ENCODE measurements at places on chromosomes 16 and 17.
A peak's percentile ranks its signal among the peaks of the same experiment; 100 is the strongest.

DNA sequence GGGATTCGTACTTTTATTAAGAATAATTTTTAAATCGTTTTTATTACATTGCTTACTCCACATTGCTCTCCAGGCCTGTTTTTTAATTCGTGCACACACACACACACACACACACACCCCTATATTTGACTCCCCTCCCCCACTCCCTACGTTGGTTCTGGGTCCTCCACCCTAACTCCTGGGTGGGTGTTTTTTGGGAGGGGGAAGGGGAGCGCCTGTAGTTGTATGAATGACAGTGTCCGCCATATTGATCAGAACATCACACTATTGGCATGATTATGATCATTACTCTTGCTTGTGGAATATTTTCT lies 1.3 kb downstream of the GNAO1 start:
- no peak for DNase-seq

- DNase-seq, result peak; percentile 91
Measured at GRCh38 chr17:30376621-30377452, 1.9 kb upstream of the CPD start.

- DNase-seq, result no peak
Measured at GRCh38 chr16:22005746-22006145, 2.2 kb upstream of the MOSMO start.

DNA sequence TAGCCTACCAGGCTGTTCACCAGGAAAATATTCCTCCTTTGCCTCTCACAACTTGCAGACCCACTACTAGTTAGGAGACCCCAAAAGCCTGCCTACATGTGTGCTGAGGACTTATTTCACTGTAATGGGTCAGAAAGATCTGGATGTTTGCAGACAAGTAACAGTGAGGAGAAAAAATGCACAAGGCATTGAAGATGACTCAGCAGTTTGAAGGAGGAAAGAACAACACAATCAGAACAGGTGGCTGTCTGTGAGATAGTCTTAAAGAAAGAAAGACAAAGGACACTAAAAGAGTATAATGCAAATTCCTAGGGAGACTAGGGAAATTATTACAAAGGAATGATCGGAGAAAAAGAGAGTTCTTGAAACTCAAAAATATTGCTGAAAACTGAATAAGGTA lies 69.0 kb downstream of the ANKFN1 start:
- DNase-seq, result peak; percentile 24

GRCh38 chr16:78275420-78275819 lies 176.0 kb downstream of the WWOX start:
- DNase-seq, result no peak

- no peak for DNase-seq
Measured at GRCh38 chr17:20996724-20997615, 45.8 kb downstream of the USP22 start.

DNA sequence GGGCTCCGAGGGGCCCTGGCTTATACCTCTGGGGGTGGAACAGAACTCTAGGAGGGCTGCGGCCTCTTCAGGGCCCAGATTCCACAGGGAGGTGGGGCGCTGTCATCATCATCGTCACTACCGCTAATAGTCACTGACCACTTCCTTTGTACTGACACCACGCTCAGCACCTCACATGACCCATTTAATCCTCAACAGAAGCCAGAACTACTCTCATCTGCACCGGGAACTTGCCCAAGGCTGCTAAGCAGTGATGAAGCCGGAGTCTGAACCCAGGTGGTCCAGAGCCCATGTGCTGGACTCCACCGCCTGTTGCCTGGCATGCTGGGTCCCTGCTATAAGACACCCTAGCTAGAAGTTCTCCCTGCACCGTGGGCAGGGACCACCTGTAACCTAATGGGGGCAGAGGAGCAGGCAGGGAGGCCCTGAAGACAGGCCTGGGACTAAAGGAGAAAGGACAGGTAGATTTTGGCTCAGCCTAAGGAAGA lies 12.0 kb downstream of the UNC13D start:
- DNase-seq, result peak; percentile 91

DNA sequence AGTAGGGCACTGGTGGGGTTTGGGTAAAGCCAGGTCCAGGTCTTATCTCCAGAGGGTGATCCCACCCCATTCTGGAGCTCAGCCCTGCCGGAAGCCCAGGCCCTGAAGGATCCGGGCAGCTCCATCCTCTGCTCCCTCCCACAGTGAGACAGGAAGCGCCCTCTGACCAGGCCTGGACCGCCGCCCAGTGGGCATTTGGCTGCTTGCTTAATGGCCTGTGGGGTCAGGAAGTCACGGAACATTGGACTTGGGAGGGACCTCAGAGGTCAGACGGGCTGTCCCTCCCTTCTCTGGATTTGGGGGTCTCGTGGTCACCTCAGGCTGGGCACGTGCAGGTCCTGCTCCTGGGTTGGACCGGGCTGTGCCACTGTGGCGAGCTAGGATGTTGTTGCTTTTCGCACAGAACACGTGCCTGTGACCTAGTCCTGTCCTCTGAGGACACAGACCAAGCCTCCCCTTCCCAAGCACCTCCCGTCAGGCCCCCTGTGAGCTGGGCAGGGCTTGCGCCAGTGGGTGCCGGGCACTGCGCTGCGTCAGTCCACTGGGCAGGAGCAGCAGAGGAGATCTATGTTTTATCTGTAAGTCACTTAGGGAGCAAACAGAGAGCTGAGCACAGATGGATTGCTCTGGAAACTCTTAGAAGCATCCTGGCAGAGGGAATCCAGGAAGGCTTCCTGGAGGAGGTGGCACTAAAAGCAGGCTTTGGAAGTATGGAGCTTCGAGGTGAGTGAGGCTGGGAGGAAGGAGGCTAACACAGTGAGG lies 49.4 kb upstream of the GSE1 start:
- peak; percentile 47 for DNase-seq

DNA sequence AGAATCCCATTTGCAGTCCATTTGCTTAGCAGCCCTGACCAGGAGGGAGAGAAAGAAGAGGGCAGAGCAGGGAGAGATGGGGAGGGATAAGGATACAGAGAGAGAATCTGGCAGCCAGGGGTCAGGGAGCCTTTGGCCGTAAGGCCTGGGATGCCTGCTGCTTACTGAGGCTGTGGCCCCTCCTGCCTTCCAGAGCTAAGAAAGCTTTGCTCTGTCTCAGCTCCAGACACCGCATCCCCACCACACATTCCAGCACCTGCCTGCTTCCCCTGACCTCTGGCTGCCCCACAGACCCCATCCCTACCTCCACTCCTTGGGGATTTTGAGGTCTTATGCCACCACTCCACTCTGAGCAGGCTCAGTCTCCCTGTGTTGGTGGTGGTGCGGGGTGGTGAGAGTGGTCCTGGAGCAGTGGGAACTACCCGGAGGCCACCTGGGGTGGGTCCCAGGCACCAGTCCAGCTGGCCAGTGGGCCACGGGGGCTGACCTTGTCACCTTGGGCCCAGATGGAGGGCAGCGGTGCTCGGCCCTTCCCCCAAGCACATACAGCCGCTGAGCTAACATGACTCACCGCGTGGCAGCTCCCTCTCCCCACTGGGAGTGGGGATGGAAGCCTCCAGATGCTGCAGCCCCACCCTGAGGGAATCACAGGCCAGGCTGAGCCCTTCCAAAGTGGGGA lies 58.3 kb downstream of the RAI1 start:
- peak; percentile 72 for DNase-seq

GRCh38 chr17:14149751-14150150 lies 80.4 kb downstream of the COX10 start:
- no peak for DNase-seq

DNA sequence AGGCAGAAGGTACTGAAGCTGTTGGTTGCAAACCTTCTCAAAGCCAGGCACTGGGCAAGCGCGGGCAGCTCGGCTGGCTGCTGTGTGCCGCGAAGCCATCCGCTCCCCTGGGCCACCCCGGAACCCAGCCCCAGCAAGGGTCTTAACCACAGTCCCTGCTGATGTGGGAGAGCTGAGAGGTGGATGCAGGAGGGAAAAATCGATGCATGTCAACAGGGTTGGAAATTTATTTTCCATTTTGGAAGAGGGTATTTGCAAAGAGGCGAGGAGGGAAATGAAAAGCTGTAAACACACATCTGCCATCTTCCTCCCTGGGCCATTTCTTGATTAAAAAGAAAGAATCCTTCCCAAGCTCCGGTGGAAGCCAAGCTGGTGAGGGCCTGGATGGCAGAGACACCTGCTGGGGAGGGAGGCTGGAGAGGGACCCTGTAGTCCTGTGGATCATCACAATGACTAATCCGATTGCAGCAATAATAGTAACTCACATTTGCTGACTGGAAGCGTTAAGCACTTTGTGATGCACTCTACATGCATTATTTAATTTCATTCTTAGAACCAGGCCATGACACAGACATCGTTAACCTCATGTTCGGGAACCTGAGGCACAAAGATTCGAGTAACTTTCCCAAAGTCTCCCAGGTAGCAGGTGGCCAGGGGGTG lies 13.9 kb upstream of the TBX2 start:
- peak; percentile 87 for DNase-seq

- no peak for DNase-seq
Measured at GRCh38 chr17:73196500-73196899, 3.6 kb downstream of the COG1 start.

DNA sequence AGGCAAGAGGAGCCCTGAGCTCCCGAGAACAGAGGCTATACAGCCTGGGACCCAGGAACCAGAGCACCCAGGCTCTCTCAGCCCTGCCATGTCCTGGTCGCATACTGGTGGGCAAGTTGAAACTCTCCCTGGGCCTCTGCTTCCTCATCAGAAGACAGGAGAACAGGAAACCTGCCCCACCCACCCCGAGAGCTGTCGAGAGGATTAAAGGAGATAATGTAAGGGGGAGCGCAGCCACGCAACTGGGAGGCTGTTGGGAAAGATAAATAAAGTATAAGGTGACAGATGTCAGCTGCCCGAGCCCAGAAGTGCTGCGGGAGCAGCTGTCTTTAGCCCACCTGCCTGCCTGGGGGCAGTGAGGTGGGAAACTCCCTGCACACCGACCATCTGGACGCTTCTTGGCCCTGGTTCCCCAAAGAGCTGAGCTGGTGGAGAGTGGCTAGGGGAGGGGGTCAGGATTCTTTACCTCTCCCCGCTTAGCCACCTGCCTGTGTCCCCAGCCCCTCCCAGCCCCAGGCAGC lies 6.8 kb downstream of the KIF19 start:
- DNase-seq, result no peak

DNA sequence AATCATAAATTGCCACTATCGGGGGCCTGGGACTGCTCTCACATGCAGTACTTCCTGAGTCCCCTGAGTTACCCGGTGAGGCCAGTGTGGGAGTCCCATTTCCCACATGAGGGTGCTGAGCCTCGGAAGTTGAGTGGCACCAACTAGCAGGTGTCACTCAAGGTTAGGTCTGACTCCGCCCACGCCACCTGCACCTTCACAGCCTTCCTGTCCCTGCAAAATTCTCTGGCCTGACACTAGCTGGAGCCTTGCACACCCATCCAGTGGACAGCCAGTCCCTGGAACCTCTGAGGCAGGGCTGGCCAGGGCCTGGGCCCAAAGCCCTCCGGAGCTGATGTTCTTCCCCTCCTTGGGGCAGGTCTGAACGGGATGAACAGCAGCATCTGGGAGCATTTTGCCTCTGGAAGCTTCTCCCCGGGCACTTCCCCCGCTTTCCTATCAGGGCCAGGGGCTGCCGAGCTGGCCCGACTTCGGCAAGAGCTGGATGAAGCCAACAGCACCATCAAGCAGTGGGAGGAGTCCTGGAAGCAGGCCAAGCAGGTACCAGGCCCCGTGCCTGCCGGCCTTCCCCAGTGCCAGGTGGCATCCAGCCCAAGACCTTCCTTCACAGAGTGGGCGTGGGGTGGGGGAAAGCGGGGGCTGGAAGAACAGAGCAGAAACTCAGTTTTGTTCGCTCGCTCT lies 21.9 kb downstream of the UNC13D start:
- DNase-seq, result no peak

- peak; percentile 67 for DNase-seq
Measured at GRCh38 chr16:58755989-58756649, 22.0 kb upstream of the GOT2 start.

DNA sequence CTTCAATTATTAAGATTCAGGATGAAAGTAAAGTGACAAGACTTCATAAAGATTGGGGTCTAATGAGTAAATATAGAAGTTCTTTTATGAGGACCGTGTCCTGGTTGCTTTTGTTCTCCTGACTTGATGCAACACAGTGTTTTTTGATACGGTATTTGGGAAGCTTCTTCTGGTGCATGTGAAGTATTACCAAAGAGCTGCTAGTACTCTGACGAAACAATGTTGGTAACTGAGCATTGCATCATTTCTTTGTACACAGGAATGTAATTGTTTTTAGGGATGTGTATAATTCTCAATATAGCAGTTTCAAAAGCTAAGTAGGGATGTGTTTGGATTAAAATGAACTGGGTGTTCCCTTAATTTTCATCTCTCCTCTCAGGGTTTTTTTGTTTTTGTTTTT lies 15.9 kb downstream of the KPNB1 start:
- DNase-seq, result peak; percentile 52

DNA sequence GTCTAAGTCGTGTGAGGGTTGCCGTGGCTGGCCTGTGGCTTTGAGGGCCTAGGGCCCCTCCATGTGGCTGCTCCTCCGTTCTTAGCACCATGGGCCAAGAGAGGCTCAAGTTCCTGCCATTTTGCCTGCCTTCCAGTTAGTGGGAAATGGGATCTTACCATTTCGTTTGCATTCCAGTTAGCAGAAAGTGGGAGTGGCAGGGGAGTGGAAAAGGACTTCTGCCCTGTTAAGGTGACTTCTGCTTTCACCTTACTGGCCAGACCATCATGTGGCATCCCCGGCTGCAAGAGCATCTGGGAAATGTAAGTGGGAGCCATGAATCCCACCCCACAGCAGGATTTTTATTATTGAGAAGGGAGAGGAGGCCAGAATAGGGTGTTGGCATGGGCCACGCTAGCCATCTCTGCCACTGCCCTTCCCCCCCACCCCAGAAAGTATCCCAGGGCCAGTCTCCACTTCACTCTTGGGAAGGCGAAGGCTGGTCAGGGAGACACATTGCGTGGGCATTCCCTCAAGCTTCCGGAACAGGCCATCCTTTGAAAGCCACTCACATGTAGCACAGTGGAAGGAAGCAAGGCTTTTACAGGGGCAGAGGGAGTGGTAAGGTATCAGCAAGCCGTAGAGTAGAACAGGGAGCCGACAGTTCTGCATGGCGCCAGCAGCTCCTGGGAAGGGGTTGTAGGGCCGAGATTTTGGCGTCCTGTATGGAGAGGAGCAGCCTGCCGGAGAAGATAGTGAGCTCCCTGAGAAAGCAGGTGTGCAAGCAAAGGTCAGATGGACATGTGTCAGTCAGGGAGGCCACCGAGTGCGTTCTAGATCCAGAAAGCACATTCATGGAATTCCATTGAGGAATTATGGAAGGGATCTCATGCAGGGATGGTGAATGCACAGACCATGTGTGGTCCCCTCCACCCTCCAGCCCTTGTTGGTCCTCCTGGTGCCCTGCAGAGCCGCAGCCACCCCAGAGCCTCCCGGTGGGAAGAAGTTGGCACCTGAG lies 33.4 kb downstream of the CMIP start:
- DNase-seq, result no peak
